Spleen (tissue), 13 donors: ENCODE measurements at places on chromosomes 4 and X.

DNA sequence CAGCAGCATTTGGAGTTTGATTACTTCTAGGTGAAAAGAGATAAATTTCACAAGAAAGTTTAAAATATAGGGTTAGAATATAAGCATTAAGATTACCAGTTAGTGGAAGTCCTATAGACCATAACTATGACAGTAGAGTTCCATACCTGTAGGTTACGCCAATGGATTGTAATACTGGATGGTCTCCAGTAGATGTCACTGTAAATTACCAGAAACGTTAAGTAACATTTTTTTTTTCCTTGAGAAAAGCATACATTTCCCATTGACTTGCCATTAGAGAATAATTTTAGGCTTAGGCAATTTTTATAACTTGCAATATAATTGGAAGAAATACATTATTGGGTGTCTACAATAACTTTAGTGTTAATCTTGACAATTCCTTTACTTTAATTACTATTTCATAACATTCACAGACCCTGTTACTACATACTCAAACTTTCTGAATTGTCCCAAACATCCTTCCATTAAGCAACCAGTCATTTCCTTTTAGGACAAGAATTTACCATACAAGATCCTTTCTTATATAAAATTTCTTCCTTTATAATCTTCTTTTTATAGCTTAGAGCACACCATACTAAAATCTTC is 304.1 kb upstream of the TECRL start:
- DNase-seq, result no peak

- DNase-seq, result peak; percentile 93
Observed at GRCh38 chrX:154443992-154444754, at the start of gene FAM50A. Gene FAM50A, plus strand, starts transcription at chrX:154444141. Its CDS starts 95 bp downstream, at chrX:154444236.

DNA sequence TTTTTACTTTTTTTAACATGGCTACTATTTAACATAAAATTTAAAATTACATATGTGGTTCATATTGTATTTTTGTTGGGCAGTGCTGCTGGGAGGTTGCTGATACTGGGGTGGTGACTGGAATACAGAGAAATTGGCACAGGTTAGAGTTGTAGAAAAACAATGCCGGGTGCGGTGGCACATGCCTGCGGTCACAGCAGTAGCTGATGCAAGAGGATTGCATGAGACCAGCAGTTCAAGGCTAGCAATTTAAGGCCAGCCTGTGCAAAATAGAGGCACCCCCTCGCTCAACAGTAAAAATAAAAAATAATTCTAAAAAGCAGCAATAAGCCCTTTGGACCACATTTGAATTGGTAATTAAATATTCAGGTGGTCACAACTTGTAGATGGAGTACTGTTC is 11.8 kb upstream of the CPE start:
- DNase-seq, result no peak

DNA sequence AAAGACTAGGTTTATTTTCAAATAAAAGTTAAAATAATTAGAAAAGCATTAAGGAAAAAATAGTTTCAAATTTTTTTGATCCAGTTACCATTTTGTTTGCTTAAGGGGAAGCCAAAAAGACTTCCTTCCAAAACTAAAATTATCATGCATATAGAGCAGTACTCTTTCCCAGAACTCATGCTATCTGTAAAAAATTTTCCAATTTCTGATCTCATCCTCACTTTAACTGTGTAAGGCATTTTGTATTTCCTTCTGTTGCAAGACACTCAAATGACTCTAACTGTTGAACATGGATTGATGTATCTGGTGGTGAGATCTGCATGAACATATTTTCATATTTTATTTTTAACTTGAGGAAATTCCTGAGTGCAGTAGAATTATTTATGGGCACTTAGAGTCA is 150.1 kb downstream of the ADAM29 start:
- DNase-seq, result no peak

- DNase-seq, result no peak
Observed at GRCh38 chr4:3496021-3496420, 32.9 kb downstream of the DOK7 start.

DNA sequence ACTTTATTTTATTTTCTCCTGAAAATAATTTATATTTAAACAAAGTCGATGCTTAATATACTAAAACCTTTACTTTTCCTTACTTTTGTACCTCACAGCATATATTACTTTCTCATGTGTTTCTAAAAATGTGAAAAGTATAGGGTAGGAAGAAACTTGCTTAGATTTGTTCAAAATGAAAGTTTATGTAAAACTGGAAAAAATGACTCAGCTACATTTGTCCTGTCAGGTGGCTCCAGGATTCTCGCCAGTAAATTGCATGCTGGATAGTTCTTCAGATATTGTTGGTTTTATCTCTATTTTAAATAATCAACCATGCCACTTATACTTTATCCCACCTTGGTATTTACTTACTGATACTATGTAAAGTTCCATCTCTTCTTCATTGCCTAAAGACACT is 159.2 kb upstream of the NDST4 start:
- DNase-seq, result no peak

- DNase-seq, result peak; percentile 94
Observed at GRCh38 chr4:54063737-54064316, 578 bp downstream of the CHIC2 start.

DNA sequence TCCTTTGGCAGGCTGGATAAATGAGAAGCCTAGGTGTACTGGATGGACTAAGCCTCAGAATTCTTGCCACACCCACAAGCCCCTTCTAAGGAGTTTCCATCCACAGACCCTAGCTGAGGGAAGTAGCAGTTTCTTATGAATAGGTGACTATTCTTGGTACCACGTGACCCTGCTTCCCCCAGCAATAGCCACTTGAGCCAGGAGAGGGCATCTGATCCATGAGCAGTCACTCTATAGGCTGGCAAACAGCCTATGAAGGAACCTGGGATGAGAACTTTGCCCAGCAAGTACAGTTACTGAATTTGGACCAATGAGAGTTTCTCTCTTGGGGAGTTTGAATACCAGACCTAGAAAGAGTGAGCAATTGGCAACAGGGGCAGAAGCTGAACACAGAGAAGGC is 84.0 kb downstream of the RTL9 start:
- no peak for DNase-seq

DNA sequence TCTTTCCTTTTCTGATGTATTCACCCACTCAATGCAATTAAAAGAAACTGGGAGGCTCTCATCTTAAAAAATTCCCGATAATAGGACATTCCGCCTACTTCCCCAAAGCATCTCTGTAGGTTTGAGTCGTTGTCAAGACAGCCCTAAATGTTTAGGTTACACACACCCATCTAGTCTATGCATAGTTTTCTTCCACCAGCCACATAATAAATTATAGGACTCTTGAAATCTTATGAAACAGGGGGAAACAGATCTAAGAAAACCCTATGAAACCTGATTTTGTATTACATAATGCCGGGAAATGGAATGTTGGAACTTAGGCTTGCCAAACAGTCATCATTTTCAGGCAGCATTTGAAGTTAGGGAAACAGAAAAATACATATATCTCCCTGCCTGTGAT is 150.0 kb downstream of the PRKX start:
- no peak for DNase-seq

DNA sequence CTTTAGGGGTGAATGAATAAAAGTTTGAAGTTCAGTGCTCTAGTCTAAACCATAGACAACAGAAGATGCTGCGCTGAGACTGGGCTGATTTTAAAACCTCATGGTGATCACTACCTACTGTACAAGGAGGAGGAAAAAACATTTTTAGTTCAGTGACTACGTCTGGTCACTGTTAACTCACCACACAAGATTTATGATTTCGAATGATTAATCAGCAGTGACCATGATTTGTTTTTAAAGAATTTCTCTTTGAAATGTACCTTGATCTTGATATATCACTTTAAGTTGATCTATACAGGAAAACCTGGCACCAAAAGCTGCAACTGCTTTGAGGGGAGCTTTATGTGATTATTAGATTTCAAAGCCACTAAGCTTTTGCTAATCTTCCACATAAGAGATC is 286.3 kb downstream of the PDGFC start:
- no peak for DNase-seq

DNA sequence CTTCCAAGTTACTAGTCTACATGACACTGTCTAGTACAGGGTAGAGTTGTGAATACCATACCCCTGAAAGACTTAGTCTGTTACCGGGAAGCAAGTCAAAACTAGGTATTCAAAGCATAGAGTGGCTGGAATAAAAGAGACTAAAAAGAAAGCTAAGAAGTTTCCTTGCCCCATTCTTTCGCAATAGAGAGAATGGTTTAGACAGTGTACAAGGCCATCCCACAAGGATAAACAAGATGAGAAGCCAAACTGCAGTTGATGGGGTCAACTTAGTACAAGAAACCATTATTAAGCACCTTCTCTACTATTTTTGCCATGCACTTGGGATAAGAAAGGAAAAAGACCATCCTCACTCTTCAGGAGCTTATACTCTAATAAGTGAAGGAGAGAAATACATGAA is 30.3 kb downstream of the AMMECR1 start:
- no peak for DNase-seq

- DNase-seq, result no peak
Observed at GRCh38 chr4:16449406-16449805, 223.1 kb upstream of the TAPT1 start.

DNA sequence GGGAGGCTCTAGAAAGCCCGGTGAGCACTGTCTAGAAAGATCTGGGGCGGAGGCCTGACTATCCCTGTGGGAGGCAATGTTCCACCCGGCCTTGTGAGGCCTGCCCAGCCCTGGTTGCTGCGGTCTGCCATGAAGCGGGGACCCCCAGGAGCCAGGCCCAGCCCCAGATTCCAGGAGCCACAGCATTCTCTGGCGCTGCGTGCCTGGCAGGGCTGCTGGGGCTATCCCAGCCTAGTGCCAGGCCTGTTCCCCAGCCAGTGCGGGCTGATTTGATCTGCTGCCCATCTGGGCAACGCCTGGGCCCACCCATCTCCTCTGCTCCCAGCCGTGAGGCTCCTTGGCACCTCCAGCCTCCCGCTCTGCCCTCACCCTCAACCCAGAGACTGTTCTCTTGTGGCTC is 19.6 kb downstream of the ATP2B3 start:
- DNase-seq, result no peak

DNA sequence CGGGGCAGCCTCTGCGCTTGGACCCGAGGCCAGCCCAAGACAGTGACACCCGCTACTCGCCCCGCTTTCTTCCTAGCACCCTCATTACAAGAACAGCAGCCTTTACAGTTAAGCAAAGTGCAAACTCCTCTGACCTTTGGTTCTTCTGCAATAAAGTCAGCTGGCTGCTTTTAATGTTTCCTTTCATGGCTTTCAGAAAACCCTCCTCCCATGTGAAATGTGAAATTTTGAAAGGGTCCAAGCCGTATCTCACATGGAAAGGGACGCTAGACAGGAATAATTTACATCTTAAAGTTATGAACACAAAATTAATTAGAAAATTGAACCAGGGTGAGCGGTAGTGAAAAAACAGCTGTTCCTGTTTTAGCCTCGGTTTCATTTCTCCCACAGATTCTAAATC is 520.1 kb upstream of the FRG1 start:
- no peak for DNase-seq

- DNase-seq, result no peak
Observed at GRCh38 chr4:69617083-69617694, 22.3 kb downstream of the UGT2A2 start.

DNA sequence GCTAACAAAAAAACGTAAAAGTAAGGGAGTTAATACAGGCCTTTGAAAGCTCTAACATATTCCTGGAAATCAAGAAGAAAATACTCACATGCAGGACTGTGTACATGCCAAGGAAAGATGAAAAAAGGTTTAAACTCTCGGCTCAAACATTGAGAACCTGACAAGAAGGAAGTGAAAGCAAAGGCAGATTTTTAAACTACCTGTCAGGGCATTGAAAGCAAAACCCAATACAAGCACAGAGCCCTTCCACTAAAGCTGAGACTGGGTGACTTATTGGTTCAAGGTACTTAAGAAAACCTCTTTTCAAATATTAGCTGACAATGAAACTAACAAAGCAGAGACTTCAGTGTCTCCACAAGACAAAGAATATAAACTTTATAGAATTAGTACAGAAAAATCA is 313.0 kb upstream of the GRID2 start:
- no peak for DNase-seq

GRCh38 chrX:134603806-134604700 is 54.2 kb downstream of the PLAC1 start:
- no peak for DNase-seq

DNA sequence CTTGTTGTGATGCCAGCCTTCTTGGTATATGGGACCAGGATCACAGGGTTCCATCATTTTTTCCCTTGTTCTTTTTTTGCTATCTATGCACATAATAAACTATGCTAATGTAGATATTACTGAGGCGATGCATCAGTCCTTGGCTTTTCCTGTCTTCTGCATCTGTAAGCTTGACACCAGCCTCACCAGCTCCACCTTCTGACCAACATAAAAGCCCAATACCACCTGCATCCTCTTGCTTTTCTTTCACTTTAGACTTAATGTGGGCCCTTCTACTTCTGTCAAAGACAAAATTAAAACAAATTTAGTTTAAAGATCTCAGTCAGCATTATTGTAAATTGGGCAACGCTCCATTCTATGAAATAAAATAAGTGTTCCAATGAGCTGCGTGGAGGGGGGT is 1718.8 kb upstream of the PCDH10 start:
- no peak for DNase-seq

GRCh38 chrX:2498781-2499302 is 1.9 kb downstream of the DHRSX start:
- peak; percentile 58 for DNase-seq

DNA sequence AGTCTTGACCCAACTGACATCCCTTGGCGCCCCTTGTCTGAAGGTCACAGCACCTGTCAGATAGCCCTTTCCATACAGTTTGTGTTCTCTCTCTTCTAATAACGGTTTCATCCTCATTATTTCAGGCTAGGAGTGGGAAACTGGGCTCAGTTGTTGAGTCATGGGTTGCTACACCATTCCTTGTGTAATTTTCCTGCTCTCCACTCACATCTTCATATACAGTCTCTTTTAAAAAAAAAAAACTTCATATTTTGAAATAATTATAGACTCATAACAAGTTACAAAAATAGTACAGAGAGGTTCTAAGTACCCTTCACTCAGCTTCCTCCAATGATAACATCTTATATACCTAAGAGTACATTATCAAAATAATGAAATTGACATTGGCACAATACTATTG is 60.2 kb upstream of the GRPR start:
- DNase-seq, result no peak

- DNase-seq, result no peak
Observed at GRCh38 chr4:176726803-176727202, 65.9 kb downstream of the VEGFC start.

DNA sequence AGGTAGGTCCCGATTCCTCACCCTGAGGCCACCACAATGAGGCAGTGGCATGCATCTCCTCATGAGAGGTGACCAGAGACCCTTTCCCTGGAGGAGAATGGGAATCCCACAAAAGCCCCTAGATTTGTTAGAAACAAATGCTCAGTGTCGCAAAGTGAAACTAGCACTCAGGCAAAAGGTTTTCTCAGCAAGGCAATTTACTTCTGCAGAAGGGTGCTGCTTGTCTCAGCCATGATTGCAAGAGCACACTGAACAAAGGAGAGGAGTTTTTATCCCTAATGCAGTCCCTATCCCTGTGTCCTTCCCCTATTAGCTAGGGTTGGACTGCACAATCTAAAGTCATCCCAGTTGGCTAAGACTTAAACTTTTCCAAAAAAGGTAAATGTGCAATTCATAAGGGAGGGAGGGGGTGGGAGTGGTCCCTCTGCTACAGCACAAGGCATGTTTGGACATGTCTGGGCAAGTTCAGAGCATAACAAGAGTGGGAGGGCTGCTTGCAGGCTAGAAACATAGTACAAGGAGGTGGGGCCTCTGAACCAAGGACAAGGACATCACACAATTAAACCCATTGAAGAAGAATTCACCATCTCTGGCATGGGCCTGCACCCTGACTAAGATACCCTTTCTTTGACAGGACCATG is 185.3 kb downstream of the CCNG2 start:
- no peak for DNase-seq
